ENCODE measurements at places on chromosomes 16 and 17.
A peak's percentile ranks its signal among the peaks of the same experiment; 100 is the strongest.

- DNase-seq, result no peak
These were observed 298.8 kb downstream of the ZFHX3 start for GRCh38 chr16:72749091-72749490.

GRCh38 chr16:81429045-81429521, 15.5 kb upstream of the CMIP start:
- DNase-seq, result no peak

- no peak for DNase-seq
These were observed 1324.9 kb upstream of the CDH8 start for GRCh38 chr16:63361032-63361624.

DNA sequence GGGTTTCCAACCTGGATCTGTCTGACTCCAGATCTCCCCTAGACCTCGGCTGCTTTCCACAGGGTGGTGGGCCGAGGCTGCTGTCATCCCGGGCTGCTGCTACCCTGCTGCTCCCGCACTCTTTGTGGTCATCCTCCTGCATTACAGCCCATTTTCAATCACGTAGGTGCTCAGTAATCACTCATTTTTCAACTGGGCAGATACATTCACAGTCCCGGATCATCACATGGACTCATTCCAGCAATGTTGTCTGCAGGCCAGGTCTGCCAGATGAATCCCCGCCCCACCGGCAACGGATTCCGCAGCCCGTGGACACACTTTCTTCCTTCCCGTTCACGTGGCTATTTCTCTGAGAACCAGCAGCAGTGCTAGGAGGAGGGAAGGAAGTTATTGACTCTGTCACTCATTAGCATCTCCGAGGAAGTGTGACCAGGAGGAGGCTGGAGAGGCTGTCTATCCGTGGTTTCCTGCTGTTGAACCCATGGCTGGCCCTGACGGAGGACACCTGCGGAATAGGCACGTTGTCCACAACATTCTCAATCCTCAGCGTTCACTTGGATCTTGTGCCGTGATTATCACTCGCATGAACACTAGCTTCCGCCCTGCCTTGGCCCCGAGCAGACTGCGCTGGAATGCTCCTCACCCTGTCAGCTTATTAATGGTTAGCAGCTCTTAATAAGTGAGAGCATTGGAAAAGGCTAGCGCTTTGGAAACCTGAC, 14.7 kb upstream of the ZCCHC14 start:
- DNase-seq, result no peak

GRCh38 chr17:42078396-42079043, 19.8 kb downstream of the ZNF385C start:
- no peak for DNase-seq

DNA sequence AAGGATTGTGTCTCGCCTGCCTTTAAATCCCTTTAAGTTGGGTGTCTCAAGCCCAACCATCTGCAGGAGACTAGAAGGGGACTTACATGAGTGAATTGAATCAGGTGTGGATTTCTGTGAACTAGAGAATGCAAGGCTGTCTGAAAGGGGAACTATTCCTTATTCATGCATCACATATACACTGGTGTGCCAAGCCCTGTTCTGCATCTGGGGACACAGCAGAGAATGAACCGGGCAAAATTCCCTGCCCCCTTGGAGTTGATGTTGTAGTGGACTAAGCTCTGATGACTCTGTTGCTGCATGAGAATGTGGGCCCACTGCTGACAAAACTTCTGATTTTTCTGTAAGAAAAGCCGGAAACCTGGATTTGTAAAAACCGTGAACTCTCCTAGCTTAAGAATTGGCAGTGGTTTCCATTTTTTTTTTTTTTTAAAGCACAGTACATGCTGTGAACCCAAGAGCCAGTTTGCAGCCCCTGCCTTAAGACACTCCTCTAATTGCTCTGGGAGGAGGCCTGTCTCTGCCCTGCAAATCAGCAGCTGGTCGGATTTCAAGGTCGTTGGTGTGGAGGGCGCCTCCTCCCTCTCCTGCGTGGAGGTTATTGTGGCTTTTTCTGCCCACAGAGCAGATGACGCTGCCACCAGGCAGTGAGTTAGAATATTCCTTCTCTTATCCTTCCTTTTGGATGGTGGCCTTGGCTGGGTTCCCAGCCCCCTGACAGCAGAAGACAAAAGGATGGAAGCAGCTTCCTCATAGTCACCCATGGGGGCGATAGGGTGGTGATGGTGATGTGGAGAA, 131.0 kb downstream of the PRKCB start:
- no peak for DNase-seq

- DNase-seq, result no peak
These were observed 67.4 kb downstream of the SIAH1 start for GRCh38 chr16:48317614-48318315.

- no peak for DNase-seq
These were observed 374.6 kb upstream of the HSBP1 start for GRCh38 chr16:83433201-83433600.

DNA sequence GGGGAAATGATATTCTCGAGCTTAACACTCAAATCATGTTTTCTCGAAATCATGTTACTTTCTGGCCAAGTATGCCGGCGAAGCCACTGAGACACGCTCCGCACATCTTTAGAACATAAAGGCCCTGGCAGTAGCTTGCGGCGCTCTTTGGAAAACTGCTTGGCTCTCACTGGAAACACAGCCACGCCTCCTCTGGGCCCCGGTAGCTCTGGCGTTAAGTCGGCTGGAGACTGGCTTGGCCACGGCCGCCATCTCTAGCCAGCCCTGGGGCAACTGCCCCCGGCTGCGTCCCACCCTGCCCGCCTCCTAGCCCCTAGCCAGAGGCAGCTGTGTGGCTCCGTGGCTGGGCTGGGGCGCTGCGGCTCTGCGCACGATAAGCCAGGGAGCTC, 9.2 kb upstream of the BAIAP2 start:
- no peak for DNase-seq

- DNase-seq, result no peak
These were observed 448.7 kb downstream of the CDH8 start for GRCh38 chr16:61587526-61587925.

DNA sequence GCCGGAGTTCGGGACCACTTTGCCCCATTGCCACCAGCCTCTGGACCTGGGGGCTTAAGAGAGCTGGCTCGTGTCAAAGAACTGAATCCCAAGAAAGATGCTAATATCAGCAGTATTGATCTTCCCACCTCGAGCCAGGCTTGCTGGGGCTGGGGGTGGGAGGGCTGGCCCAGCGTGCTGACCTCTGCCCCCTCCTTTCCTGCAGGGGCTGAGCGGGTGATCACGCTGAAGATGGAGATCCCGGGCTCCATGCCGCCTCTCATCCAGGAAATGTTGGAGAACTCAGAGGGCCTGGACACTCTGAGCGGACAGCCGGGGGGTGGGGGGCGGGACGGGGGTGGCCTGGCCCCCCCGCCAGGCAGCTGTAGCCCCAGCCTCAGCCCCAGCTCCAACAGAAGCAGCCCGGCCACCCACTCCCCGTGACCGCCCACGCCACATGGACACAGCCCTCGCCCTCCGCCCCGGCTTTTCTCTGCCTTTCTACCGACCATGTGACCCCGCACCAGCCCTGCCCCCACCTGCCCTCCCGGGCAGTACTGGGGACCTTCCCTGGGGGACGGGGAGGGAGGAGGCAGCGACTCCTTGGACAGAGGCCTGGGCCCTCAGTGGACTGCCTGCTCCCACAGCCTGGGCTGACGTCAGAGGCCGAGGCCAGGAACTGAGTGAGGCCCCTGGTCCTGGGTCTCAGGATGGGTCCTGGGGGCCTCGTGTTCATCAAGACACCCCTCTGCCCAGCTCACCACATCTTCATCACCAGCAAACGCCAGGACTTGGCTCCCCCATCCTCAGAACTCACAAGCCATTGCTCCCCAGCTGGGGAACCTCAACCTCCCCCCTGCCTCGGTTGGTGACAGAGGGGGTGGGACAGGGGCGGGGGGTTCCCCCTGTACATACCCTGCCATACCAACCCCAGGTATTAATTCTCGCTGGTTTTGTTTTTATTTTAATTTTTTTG, 8.5 kb downstream of the GJD3 start:
- DNase-seq, result peak; percentile 44

DNA sequence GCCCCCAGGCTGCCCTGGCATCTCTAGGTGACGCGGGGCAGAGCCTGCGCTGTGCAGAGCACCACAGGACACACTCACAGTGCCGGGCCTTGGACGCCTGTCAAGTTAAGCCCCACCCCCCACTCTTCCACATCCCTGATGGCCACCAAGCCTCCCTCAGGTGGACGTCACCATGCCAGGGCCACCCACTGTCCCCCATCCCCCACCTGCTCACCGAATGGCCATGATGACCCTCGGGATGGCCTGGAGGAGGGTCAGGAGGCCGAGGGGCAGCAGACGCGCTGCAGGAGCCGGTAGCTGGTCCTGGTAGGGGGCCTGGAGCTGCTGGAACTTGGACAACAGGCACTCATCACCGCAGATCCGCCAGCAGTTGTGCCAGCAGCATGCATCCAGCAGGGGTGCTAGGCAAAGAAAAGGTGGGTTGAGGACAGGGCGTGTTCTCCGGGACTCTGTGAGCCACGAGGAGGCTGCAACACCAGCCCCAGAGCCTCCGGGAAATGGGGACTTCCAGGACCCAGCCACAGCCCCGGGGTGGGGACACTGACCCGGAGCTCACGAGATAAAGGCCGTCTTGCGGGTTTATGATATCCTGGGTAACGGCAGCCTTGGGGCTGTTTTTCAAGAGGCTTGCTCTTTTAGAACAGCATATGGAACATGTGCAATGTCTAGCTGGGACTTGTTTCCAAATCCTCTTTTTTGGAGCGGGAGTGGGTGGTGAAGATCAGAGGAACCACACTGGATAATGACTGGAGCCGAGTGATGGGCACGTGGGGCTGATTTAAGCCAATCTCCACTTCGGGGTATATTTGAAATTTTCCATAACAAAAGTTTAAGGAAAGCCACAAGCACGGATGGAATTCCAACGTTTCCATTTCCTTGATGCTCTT, 11.4 kb downstream of the C16orf95 start:
- peak; percentile 68 for DNase-seq
